ENCODE measurements at places on chromosomes 5 and 9.

GRCh38 chr5:33328818-33329217 is 111.9 kb upstream of the TARS1 start:
- DNase-seq: no peak

GRCh38 chr9:98808875-98809274 is 1.4 kb downstream of the GALNT12 start:
- no peak for DNase-seq

DNA sequence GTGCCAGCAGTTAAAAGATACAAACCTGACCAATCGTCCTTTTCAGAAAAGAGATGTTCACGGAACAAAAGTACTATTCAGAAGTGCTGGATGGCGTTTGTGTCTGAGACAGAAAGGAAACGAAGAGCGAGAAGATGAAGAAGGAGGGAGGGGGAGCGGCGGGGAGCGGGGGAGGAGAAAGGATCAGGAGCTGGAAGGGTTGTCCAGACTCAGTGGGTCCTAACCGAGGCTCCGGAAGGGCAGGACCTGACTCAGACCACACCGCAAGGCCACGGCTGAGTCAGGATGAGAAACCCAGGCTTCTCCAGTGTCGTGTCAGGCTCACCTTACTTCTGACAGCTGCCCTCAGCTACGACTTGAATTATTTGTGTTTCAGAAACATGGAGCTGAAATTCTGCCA is 46.2 kb downstream of the PAX5 start:
- DNase-seq: no peak

DNA sequence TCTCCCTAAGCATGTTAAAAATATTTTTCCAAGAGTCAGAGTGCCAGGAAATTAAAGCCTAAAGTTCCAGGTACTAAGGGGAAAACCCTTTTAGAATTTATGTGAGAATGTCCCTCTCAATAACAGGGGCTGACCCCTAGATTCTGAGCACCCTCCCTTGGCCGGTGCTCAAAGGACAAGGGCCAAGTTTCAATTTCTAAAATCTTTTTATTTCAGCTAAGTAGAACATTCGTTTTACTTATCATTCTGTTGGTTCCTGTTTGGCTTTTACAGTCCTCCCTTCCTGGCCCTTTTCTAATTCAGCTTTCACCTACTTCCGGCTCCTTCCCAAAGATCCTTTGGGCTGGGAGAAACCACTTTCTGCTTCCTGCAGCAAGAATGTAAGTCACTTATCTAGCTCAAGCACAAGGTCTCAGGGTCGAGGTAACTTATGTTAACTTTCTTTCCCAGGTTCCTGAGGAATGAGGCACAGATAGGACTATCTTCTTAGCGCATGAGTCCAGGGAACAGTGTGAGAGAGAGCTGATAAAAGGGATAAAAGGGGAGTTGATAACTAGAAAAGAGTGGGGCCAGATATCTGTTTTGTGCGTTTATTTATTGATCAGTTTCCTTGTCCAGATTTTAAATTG is 34.6 kb upstream of the F2RL2 start:
- no peak for DNase-seq

DNA sequence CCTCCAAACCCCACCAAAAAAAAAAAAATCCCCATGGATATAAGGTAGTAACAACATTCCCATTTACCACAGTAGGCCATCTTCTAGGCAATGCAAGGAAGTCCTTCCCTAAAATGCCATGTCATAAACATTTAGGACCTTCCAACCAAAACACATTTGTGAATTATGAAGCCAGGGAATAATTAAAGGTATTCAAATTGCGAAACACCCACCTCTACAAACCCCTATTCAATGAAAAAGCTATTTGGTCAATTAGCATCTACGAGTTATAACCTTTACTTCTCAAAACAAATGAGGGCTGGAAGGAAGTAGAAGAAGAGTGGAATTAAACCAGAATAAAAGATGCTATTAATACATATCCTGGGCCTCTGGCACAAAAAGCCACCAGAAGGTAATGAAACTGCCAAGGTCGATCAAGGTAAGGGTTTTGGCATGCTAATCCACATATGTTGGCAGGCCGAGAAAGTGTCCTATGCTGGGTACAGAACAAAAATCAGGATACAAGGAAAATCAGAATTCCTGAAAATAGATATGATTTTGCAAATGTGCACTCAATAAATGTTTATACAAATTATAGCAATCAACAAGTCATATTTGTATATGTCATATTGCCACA is 47.7 kb downstream of the MTMR12 start:
- DNase-seq: no peak

GRCh38 chr9:87678650-87679355 is 47.1 kb upstream of the CTSL start:
- no peak for DNase-seq

DNA sequence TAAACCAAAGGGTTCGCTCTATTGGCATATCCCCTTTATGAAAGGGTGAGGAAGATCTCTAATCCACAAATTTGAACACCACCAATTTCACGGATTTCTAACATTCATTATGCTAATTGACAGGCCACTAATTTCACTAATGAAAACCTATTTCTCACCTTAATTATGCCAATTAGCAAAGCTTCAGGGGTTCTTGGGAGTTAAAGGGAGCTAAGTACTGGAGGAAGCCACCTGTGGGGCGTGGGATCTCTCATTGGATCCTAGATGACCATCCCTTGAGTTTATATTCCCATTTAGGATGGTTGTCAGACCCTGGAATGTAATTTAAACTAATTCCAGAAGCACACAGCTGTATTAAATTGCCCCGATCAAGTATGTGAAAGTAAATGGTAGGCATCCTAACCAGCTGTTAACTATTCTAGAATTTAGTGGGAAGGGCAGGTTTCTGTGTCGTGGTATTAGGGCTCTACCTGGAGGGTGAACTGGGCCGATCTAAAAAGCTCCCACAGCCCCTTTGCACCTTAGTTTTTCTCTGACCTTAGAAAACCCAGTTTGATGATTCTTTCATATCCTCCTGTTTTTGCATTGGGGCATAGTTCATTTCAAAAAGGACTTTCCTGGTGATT is 77.1 kb downstream of the C9orf152 start:
- DNase-seq: no peak

GRCh38 chr9:132163457-132163875 is 1.6 kb downstream of the NTNG2 start:
- no peak for DNase-seq

DNA sequence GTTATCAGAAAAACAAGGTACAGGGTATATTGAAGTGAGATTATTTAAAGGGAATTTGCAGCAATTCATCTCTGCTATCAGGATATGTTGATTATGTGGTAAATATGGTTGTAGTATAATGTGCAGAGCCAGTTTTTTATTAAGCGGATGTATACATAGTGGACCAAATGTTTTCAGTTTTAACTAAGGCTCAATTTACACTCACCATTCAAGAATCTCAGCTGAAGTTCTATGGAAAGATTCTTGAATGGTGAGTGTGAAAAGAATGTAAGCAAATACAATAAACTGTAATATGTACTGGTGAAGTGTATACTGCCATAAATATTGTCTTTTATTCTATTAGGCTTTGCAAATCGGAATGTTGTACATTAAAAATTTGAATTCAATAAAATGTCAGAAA is 895.9 kb upstream of the CDH10 start:
- DNase-seq: no peak

- DNase-seq: no peak
Observed at GRCh38 chr5:57842364-57843058, 359.9 kb upstream of the ACTBL2 start.

GRCh38 chr5:32790411-32790951 is 79.4 kb downstream of the NPR3 start:
- no peak for DNase-seq

GRCh38 chr5:32439086-32439642 is 5.4 kb downstream of the ZFR start:
- DNase-seq: no peak

DNA sequence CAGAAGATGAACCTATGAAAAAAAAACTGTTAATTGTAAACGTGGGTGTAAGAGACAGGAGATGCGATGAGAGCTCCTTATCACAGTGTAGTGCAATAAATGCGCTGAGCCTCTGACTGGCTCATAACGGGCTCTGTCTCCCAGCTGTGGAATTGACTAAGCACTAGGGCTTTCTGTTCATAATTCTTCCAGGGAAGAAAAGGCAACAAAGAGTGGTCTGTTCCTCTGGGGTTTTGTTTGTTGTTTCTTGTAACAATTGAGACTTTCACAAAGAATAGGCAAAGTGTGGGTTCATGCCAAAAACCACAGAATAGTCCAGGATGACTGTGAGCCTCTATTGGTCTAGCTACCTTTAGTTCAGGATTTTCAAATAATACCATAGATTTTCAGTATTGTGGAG is 39.4 kb downstream of the UBE2QL1 start:
- no peak for DNase-seq

DNA sequence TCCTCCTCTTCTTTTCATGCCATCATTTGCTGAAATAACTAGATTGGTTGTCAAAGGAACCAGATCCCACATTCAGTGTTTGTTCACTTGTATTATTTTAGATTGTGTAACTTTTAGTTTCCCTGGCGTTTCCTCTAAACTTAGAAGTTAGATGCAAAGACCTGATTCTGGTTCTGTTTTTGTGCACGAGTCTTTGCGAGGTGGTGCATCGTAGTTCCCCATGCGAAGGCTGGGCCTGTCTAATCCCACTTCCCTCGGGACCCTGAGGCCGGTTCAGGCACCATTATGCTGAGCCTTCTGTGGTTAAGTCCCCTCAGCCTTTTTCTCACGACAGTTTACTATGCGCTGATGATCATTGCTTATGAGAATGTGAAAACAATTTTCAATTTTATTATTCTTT is 219.1 kb upstream of the OTULINL start:
- DNase-seq: no peak

DNA sequence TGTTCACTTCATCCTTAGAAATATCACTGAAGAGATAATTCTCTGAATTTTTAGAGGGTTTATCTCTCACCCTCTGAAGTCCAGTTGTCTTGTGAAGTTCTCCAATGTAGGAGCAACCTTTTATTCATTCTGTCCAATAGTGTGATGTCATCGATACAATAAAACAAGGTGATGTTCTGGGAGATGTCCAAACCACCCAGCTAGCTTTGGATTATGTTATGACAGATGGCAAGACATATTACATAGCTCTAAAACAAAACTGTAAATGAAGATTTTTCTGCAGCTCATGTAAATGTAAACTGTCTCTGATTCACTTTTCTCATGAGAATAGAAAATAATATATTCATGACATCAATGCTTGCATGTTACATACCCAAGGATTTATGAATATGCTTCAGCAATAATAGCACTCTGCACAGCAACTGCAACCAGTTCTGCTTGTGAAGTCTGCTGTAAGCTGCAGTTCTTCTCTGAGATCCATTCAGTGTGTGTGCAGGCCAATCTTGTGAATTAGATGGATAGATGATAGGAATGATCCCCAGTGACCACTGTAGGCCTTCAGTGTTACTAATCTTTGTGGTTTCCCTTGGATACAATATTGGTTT is 172.6 kb upstream of the CDH12 start:
- DNase-seq: no peak

GRCh38 chr5:133124891-133125290 is 73.1 kb downstream of the HSPA4 start:
- no peak for DNase-seq

- no peak for DNase-seq
Observed at GRCh38 chr9:111013250-111013649, 25.0 kb downstream of the LPAR1 start.

GRCh38 chr5:119864286-119864685 is 234.9 kb downstream of the FAM170A start:
- DNase-seq: no peak

DNA sequence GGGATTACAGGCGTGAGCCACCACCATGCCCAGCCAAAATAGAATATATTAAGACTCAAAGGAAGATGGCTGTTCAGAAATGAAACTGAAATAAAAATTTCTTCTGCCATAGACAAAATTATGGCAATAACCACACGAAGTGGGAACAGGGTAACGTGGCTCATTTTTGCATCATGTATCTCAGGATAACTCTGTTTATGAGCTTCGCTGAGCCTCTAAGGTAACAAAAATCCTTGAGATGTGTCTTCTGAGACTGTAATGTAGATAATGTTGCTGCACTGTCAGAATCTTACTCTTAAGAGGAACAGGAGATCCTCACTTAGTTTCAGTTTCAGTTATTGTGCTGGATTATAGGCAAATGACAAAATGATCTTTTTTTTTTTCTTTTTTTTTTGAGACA is 153.8 kb downstream of the GOLPH3 start:
- DNase-seq: no peak

- DNase-seq: no peak
Observed at GRCh38 chr5:121660142-121660541, 191.5 kb upstream of the FTMT start.

- no peak for DNase-seq
Observed at GRCh38 chr9:107386396-107386795, 103.2 kb downstream of the KLF4 start.

DNA sequence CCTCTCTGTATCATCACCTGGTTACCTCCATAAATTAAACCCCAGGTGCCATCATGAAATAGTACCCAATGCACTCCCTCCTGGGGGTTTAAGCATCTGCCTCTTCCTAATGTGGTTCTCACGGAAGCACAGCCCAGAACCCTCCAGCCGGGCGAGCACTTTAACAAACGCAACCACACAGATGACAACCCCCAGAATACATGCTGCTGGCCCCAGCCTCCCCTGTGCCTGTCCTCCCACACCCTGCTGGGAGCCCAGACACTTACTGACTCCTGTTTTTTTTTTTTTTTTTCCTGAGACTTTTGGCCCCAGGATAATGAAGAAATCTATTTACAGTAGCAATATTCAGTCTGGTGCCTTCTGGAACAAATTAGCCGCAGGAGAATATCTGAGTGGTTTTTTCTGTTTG is 50.0 kb upstream of the COL5A1 start:
- no peak for DNase-seq

- DNase-seq: no peak
Observed at GRCh38 chr9:100083448-100084127, 15.2 kb downstream of the ERP44 start.

GRCh38 chr9:38360839-38361472 is 31.5 kb upstream of the ALDH1B1 start:
- DNase-seq: no peak

GRCh38 chr5:90813392-90813791 is 254.8 kb downstream of the ADGRV1 start:
- DNase-seq: no peak

DNA sequence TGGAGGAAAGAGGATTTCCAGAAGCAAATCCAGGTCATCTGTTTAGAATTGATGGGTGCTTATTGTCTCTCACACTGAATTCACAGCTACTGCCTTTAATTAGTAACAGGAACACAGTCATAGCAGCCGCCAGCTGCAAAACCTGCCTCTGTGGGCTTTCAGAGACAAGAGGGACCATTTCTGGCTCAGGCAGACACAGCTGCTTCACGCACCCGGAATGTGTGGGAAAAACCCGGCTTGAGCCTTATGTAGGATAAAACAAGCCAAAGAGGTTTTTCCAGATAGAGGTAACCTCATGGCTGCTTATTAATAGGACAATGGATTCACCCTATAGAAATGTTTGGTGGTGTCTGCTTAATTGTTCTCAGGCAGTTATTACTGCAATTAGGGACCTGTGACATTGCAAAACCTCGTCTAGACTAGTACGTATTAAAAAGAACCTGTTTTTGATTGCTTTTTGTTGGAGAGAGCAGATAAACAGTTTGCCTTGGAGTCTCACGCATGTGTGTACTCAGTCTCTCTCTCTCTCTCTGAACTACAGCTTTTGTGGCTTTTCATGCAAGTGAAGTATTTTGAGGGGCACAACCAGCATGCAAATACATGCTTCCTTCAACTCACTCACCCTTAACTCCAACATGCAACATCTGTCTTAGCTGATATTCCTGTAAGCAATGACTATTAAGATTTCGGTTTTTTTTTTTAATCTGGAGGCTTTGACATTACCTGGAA is 302.7 kb downstream of the PLK2 start:
- no peak for DNase-seq
